ENCODE measurements at places on chromosomes 2 and 18.

DNA sequence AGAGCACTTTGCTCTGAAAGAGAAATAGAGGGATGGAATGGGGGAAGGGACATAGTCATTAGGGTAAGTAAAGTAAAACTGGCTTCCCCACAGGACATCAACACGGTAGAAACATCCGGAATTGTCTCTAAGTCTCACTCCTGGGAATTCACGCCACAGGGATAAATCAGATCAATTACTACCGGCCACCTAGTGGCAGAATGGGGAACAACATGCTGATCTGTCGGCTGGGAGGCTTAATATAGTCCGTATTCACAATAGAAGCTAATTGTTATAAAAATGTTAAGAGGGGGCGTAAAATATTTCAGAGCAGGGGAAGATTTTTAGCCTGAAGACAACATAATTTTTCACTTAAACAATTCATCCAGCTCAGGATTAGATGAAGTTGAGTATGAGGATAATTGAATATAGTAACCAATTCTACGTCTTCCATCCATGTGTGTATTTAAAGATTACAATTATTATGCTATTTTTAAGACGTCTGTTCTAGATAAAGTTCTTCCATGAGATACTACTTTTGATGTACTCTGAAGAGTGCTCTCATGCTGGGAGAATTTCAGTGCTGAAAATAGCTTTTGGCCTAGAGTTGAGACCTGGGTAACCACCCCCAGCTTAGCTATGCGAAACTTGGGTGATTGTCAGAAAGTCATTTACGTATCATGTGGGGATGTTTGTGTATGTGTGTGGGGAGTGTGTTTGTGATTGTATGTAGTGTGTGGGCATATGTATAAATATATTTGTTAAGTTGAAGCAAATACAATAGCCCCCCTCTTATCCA is 65.7 kb downstream of the LRRTM1 start:
- DNase-seq = no peak

GRCh38 chr18:79515944-79516351 is 120.2 kb downstream of the NFATC1 start:
- DNase-seq = no peak

GRCh38 chr18:67577386-67577785 is 60.9 kb upstream of the DSEL start:
- DNase-seq = no peak

- no peak for DNase-seq
Observed at GRCh38 chr2:6955511-6956136, 38.4 kb downstream of the RNF144A start.

DNA sequence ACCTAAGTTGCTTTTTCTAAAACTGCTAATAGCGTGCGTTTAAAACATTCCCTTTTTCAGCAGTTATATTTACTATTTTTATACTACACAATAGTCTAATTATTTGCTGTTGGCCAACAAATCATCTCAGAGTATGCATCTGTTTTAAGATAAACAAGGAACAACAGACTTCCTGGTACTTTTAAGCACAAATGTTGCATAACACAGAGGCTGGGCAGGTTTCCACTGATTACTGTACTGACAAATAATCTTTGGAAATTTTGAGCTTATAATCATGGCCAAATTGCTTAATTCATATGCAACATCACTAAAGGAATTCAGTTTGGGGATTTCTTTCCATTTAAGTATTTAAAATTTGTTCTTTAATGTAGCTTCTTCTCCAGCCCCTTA is 737.4 kb upstream of the SALL3 start:
- no peak for DNase-seq

DNA sequence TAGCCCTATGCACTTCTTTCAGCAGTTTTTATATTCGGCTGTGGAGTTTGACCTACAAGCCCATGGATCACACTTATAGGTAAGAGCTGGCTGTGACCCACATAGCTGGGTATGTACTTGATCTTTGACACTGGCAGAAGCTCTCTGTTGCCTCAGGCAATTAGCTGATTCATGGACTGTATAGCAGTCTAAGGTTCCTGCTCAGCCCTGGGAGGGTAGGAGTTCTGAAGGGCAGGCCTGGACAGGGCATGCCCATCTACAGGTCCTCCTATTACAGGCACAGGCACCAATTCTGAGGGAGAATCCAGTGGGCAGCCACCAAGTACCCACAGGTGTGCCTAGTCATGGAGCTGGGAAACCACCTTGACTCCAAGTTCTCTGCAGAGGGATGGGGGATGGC is 301.8 kb upstream of the GALNT5 start:
- DNase-seq = no peak

- no peak for DNase-seq
Observed at GRCh38 chr2:235264121-235264493, 229.7 kb upstream of the AGAP1 start.

DNA sequence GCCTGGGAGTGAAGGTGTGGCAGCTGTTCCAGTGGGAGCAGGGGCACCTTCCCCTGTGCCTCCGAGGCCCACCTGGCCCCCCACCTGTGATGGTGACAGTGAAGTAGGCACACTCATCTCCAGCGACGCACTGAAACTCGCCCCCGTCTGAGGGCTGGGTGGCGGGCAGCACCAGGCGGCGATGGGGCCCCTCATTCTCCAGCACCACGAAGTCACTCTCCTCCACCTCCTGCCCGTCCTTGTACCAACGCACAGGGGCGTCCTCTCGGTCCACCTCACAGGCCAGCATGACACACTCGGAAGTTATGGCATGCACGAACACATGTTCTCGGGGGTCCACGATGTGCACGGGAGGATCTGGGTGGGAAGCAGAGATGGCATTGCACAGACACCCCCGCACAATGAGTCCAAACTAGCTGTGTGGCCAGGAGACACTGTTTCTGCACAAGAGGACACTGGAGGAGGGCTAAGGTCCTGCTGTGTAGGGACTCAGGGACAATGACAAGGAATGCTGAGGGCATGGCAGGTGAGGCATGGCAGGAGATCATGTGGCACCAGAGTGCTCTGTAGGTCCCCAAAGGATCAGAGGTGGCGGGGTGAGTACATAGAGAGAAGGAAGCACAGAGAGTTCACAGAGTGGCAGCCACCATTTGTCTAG is 7.9 kb downstream of the OBSL1 start:
- DNase-seq = no peak

DNA sequence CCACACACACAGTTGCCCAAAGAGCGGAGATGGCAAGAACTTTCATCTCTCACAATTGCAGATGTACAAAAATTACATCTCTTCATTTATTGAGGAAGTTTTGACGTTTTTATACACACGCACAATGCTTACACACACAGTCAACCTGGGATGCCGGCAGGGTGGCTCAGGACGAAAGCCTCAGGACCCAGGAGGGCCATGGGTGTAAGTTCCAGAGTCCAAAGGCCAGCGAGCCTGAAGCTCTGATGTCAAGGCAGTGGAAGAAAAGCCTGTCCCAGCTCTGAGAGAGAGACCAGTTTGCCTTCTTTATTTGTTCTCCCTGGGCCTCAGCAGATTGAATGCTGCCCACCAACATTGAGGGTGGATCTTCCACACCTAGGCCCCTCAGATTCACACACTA is 10.1 kb downstream of the AMER3 start:
- no peak for DNase-seq

DNA sequence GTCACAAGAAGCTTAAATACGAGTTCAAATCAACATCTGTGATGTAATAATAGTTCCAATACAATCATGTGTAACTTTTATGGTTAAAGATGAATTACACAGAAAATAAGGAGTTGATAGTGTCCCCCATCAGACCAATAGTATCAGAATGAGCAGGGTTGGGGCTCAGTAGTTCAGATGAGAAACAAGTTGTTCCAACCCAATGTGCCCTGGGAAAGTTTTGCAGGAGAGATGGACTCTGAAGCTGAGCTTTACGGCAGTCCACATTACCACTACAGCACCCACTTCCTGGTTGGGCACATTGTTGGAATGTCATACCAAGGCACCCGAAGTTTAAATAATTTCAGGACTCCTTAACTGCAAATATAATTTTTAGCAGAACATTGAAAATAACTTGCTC is 12.1 kb upstream of the CXCR4 start:
- no peak for DNase-seq

GRCh38 chr2:160970052-160970965 is 189.9 kb upstream of the TANK start:
- DNase-seq = no peak

GRCh38 chr2:226698671-226699070 is 100.9 kb downstream of the IRS1 start:
- no peak for DNase-seq

DNA sequence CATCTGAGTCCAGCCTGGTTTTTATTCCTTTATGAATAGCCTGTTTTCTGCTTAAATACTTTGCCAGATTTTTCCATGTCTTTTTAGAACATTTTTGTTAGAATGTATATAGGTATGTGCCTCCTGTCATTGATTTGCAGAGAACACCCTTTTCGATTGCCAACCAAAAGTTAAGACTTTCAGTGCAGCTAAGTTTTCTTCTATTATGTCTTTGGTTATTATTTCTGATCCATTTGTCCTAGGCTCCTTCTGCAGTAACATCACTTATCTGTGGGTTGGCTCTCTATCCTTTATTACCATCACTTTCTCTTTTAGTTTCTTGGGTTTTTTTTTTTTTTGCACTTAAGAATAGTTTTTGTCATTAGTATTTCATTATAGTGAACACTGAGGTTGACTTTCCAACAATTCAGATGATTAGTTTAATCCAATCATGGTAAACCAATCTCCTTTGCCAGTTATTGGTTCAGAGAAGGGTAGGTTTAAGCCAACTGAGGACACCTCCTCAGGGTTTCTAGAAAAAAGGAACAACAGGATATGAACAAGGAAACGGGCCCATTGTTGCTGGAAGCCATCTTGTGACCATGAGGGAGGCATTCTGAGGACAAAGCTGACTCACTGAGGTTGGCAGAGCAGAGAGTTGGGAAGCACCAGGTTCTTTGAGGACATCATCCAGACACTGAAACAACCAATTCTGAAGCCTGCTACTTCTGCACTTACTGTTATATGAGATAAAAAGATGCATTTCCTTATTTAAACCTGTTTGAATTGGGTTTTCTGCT is 37.9 kb upstream of the GBX2 start:
- no peak for DNase-seq

DNA sequence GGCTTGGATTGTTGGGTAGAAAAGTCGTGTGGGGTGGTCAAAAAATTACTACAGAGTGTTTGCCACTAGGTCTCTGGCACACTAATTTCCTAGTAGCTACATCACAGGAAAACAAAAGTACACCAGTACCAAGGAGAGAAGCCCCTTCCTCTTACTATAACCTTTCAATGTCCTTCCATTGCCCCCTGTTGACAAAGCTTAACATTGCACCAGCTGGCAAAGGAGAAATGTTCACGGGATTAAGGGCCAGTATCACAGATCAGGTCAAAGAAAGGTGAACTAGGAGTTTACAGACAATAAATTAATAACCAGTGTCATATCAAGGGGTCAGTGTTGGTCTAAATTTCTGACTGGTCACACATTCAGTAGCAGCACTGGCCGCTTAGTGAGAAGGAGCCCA is 1139.6 kb upstream of the FAM98A start:
- no peak for DNase-seq

- no peak for DNase-seq
Observed at GRCh38 chr2:201151127-201151981, 31.6 kb upstream of the CASP10 start.

DNA sequence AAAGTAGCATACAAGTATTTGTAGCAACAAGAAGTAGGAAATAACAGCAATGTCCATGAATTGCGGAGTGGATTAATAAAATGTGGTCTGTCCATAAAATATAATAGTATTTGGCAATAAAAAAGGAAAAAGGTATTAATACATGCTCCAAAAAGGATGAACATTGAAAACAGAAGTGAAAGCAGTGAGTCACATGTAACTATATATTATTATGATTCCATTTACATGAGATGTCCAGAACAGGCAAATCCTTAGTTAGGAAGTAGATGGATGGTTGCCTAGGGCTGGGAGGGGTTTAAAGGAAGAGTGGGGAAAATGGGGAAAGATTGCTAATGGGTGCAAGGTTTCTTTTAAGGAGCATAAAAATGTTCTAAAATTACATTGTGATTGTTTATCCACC is 44.5 kb downstream of the CCDC74A start:
- no peak for DNase-seq

- DNase-seq = no peak
Observed at GRCh38 chr2:55400332-55400731, 19.3 kb downstream of the CCDC88A start.

DNA sequence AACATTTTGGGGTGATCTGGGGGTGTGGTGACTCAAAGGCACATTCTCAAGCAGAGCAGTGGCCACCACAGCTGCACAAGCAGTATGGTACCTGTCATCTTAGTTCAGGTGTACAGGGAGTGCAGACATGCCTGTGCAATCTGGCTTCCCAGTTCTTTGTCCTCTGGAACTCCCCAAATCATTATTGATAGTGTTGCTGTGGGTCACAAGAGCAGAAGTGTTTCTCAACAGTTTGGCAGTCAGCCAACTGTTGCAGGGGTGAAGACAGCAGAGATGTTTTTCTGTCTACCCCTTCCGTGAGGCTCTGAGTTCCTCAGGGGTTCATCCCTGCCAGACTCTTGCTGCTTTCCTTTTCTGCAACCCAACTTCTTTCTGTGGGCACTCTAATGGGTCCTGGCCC is 206.5 kb upstream of the ZSWIM2 start:
- DNase-seq = no peak

- no peak for DNase-seq
Observed at GRCh38 chr2:69771461-69771860, 29.5 kb downstream of the ANXA4 start.

- DNase-seq = no peak
Observed at GRCh38 chr18:23227726-23228070, 92.4 kb downstream of the CABLES1 start.

DNA sequence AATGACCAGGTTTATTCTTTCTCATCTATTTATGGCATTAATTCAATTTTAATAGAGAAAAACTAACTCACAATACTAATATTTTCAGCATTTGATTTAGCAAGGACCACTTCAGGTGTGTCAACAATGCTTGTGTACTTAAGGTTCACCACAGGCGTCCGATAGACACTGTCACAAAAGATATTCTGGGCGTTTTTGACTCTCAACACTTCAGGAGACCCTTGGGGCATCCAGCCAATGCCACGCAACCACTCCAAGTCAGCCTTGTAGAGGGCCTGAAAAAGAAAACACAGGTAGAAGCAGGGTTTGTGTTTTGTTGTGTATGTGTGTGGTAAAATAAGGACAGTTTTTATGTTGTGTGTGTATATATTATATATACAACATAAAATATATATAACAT is 158.2 kb downstream of the NEB start:
- DNase-seq = no peak

DNA sequence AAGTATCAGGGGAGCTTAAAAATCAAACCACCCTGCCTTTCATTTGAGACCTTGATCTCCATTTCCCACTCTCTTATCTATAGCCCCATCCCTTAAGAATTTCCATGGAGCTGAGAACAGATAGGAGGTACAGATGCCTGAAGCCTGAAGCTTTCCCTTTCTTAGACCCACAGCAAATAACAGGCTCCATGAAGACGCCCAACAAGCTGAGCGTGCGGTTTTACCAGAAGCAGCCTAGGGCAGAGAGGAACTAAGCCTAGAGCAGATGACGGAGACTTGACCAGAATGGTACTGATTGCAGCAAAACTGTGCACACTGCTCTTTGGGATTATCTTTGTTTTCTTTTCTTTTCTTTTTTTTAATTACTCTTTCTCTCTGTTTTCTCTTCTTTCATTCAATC is 1.7 kb upstream of the ERBB4 start:
- no peak for DNase-seq

Data from effector memory CD4-positive, alpha-beta T cell (primary cell).